Activated CD4-positive, alpha-beta T cell treated with anti-CD3 and anti-CD28 coated beads, Interleukin-2, amount 10 ng/mL, durations not matched to agents 7 days and 5 days (primary cell): ENCODE measurements at places on chromosomes 3 and 15. TPM values are rescaled to one million over a fixed set of nuclear protein-coding genes. Genes with fewer than 3 reads are reported as not detected.

DNA sequence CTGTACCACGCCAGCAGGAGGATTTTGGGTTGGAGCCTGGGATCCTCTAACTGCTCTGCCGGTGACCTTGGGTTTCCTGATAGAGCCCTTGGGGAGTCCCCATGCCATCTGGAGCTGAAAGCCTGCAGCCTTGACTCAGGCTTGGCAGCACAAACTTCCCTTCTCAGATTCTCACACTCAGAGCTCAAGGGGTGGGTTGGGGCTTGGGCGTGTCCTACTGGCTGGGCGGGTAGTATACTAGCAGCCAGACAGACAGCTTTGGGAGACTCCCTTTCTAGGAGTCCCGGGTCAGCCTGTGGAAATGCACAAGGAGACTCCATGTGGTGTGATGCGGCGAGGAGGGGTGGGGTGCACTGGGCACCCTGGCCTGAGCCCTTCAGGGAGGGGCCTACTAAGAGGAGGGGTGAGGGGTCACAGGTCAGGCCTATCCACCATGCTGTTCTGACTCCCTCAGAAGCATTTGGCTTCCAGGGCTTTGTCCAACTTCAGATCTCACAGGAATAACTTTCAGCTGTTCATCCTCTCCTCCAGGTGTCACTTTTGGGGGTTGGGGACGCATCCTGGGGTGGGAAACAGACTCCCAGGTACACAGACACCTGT lies 21.6 kb upstream of the PLXNA1 start:
- H3K4me3 ChIP-seq = no peak overlapping the region
- no peaks in the 10 kb centered on the region for H3K4me1 ChIP-seq
- H3K36me3 ChIP-seq = no peaks in the 10 kb centered on the region
- no peak for DNase-seq
- no peaks in the 10 kb centered on the region for H3K27me3 ChIP-seq
- H3K27ac ChIP-seq = no peak overlapping the region

GRCh38 chr3:159852821-159853505 lies 135.7 kb upstream of the IL12A start:
- peaks cover 32% of the 10 kb centered on the region for H3K27me3 ChIP-seq
- no peaks in the 10 kb centered on the region for H3K36me3 ChIP-seq
- no peak overlapping the region for H3K4me3 ChIP-seq
- H3K4me1 ChIP-seq = peaks cover 5% of the 10 kb centered on the region
- no peak overlapping the region for H3K27ac ChIP-seq

GRCh38 chr15:25173241-25174028 lies 218.6 kb downstream of the SNRPN start:
- no peaks in the 10 kb centered on the region for H3K27me3 ChIP-seq
- peaks cover 4% of the 10 kb centered on the region for H3K36me3 ChIP-seq
- no peaks in the 10 kb centered on the region for H3K4me1 ChIP-seq
- DNase-seq = no peak

GRCh38 chr3:65619451-65619881 lies 419.3 kb downstream of the MAGI1 start:
- H3K36me3 ChIP-seq = no peaks in the 10 kb centered on the region
- no peak overlapping the region for H3K4me3 ChIP-seq
- no peak overlapping the region for H3K27ac ChIP-seq

ZBED2 gene
- 3.9 TPM for total RNA-seq
